Esophagus (tissue), 2 donors: ENCODE measurements at places on chromosomes 2 and 18. TPM values are rescaled to one million over a fixed set of nuclear protein-coding genes. Genes with fewer than 3 reads are reported as not detected.

SKOR2 gene
- not detected for polyA plus RNA-seq

GULP1 gene
- polyA plus RNA-seq: 5.5 TPM

GBX2 gene
- not detected for polyA plus RNA-seq

SLC30A3 gene
- 0.09 TPM for polyA plus RNA-seq
